ENCODE measurements at places on chromosomes 11 and 22.

GRCh38 chr11:134120143-134120850, 51.4 kb downstream of the JAM3 start:
- DNase-seq: peak; percentile 86

DNA sequence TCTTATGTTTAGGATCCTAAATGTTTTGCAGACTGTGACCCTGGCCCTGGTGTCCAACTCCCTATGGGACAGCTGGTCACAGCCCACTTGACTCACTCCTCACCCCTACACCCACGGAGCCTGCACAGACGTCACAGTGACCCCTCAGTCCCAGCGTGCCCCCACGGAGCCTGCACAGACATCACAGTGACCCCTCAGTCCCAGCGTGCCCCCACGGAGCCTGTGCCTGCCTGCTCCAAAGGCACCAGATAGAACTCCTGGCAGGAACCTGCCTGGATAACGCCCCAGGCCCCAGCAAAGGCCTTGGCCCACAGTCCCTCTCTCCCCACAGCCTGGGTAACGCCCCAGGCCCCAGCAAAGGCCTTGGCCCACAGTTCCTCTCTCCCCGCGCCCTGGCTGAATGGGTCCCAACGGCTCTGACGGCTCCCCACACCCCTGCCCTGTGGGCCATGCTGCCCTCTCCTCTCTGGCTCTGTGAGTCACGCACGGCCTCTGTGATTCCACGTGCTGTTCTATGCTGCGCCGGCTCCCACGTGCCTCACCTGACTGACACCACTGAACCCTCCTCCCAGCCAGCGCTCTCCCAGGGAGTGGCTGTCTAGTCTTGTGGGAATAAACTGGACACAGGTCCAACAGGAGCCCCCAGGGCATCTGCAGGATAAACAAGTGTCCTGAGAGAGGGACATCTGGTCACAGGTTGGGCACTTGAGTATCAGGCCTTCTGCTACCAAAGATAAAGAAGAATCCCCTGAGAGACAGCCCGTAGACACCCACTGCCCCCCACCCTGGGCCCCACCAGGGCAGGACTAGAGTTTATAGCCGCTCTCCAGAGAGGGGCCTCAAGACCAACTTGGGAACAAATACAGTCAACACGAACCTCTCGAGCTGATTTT, 250.3 kb downstream of the BRD1 start:
- no peak for DNase-seq

- DNase-seq: no peak
Measured at GRCh38 chr11:104366321-104366734, 202.4 kb upstream of the PDGFD start.

DNA sequence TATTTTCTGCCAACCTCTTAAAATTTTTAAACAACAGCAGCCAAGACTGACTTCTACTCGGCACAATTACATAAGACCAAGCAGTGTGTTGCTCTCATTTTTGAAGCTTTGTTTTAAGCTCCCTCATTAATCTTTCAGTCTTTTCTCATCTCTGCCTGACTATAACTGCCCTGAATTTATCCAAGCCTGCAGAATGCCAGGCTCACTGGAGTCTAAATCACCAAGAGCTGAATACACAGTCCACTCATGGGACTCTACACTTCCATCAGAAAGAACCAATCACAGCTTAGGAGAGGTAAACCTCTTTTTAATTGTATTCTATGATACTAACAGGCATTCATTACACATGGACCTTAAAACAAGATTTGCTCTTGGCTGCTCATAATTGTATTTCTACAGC, 178.7 kb downstream of the CADM1 start:
- DNase-seq: no peak

DNA sequence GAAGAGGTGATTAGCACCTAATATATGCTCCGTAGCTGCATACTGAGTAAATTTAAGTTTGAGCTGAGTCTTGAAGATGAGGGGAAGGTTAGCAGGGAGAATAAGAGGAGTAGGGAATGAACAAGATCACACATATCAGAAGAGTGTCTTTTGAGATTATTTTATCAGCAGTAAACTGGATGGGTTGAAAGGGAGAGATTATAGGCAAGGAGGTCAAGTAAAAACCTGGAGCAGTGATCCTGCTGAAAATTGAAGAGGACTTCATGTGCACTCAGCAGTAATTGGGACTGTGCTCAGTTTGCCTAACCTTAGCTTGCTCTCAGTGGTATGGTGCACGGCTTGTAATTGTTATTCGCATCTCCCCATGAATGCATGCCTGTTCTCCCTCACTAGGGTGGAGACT, 79.5 kb upstream of the PICALM start:
- no peak for DNase-seq

- no peak for DNase-seq
Measured at GRCh38 chr11:312092-312816, 1.6 kb upstream of the IFITM1 start.

DNA sequence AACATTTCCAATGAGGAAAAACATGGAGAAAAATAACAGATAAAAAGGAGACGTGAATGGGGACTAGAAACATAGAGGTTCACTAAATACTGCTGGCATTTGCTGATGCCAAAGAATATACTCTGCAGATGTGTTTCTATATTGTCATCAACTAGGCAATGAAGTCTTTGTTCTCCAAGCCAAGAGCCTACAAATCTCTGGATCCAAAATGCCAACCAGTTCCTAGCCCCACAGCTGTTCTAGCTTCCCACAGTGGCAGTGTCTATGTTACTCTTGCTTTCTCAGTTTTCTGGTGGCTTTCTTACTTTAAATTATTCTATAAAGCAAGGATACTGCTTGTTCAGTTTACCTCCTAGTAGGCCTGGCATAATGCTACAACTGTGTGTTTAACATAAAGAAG, 977.9 kb upstream of the CCDC90B start:
- no peak for DNase-seq

DNA sequence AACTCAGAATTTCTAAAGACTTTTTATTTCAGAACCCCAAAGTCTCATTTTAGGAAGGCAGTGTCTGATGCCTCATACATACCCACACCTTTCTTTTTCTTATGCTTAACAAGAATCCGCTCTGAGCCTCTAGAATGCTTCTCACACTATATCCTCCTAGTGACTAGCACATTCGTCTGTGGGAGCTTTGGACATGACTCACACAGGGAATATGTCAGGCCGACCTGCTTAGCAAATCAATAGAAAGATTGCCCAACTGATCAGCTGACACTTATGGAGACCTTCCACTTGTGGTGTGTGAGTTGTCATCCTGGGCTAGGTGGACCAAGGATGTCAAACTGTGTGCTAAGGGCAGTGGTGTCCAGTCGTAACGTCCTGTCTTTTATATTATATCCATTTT, 129.9 kb upstream of the TTC12 start:
- peak; percentile 93 for DNase-seq

- no peak for DNase-seq
Measured at GRCh38 chr22:38860283-38861169, 11.5 kb downstream of the CBX6 start.

GRCh38 chr11:119624102-119624615, 104.8 kb downstream of the NECTIN1 start:
- no peak for DNase-seq

GRCh38 chr11:898540-899190, 11.9 kb downstream of the CHID1 start:
- no peak for DNase-seq

- no peak for DNase-seq
Measured at GRCh38 chr11:65141896-65142494, 7.7 kb upstream of the SYVN1 start.

DNA sequence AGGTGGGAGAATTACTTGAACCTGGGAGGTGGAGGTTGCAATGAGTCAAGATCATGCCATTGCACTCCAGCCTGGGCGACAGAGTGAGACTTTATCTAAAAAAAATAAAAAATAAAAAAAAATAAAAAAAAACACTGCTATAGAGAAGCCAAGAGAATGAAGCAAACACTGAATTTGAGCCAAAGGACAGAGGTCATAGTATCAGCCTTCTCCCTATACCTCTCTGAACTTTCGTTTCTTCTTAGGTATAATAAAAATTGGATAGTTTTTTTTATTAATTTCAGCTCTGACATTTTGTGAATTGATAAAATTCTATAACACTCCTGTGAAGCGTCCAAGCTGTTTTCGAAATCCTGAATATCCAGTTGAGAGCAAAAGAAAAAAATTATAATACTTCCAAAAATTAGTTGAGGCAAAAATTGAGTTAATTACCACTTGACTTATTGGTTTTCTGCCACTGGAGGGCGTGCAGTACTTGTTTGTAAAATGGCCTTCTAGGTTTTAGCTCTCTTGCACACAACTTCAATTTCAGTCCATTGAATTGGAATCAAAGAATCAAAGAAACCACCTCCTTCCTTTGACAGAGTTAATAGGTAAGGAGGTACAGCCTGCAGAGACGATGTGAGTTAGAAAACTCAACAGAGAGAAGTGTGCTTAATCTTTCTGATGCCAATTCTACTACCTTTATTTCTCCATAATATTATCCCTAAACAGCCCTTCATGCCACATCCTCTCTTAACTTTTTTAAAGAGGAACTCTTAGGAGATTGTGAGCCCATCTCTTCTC, 143.2 kb downstream of the BBOX1 start:
- no peak for DNase-seq

- no peak for DNase-seq
Measured at GRCh38 chr11:75938543-75938942, 123.5 kb downstream of the UVRAG start.

- no peak for DNase-seq
Measured at GRCh38 chr22:28894334-28894733, 11.0 kb downstream of the ZNRF3 start.

DNA sequence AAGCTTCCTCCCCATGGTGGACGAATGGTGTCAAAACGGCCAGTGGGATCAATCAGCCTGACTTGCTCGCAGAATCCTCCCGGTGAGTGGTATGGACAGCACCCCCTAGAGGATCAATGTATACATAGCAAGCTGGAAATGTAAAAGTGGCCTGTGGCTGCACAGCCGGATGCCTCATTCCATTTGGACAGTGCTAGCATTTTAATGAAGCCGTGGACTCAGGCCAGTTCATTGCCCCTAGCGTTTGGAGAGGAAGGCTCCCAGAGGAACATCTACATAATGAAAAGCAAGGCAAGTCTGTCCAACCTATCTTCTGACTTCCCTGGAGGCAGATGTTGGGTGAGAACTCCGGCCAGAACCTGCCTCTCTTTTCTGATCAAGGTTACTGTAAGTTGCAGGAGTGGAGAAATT, 942.3 kb downstream of the NTM start:
- no peak for DNase-seq

DNA sequence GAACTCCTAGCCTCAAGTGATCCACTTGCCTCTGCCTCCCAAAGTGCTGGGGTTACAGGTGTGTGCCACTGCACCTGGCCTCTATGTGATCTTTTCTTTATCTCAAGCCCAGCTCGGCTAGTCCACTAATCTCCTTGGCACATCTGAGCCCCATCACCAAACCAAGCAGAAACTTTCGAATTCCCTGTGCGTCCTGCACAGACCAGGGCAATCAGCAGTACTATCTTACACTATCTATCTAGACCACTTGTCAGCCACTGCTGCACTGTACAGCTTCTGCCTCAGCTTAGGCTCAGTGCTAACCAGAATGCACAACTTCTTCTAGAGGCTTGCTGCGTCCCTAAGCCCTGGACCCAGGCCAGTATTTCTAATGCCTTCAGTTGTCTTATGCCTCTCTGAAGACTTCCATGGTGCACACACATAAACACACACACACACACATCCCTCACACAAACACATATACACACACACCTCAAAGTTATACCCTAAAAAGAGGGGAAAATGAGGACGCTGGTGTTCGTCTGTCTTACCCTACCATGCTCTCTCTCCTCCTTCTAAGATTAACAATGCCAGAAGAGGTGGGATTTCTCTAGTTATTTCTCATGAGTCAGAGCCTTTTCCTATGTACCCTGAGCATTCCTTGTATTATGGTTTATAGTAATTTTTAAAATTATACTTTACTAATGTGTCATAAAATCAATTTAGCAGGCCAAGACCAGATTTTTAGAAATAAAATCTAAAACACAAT, 59.3 kb upstream of the FAM181B start:
- DNase-seq: no peak

GRCh38 chr11:106503901-106504300, 426.4 kb downstream of the AASDHPPT start:
- no peak for DNase-seq

- no peak for DNase-seq
Measured at GRCh38 chr11:67379061-67380058, 6.0 kb upstream of the CLCF1 start.

DNA sequence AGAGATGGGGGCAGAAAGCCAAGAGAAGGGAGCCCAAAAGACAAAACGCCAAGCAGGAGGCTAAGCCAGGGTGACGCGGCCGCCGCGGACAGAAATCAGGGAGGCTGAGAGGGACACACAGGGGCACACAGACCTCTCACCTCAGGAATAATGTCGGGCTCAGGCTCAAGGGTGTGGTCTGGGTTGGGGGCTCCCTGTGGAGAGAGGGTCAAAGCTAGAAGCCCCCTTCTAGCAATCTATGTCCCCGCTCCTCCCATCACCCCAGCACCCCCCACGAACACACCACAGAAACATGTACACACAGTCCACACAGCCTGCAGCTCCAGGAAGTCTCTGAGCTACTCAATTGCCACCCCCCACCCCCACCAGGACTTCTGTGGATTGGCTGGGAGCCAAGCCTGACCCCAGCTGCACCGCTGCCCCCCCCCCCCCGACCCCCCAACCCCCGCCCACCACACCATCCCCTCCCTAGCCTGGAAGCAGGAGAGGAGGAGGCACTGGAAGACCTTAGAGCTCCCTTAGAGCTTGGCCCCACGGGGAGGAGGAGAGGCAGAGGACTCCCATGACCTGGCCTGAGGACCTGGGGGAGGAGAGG, 6.9 kb downstream of the BCL9L start:
- DNase-seq: no peak

DNA sequence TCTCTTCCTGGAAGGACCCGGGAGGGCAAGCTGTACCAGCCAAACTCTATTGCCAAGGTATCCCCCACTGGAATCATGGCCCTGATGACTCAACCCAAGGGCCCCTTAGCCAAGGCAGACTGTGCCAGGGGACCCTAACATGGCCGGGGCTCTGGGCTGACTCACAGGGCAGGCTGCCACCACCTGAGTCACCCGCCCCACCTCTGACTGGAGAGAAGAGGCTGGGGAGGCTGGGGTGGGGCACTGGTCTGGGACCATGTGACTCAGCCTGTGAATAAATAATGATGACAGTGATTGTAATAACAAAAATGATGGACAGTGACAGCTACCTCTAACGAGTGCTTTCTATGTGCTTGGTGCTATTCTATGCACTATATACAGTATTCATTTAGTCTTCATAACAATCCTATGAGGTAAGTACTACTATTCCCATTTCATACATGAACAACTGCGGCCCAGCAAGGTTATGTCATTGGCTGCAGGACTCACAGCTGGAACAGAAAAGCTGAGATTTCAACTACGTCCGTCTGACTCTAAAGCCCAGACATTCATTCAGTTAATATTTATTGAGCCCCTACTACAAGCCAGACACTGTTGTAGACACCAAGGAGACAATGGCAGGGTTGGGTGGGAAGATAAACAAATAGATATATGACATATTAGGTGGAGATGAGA, 84.2 kb downstream of the FBXO7 start:
- no peak for DNase-seq

DNA sequence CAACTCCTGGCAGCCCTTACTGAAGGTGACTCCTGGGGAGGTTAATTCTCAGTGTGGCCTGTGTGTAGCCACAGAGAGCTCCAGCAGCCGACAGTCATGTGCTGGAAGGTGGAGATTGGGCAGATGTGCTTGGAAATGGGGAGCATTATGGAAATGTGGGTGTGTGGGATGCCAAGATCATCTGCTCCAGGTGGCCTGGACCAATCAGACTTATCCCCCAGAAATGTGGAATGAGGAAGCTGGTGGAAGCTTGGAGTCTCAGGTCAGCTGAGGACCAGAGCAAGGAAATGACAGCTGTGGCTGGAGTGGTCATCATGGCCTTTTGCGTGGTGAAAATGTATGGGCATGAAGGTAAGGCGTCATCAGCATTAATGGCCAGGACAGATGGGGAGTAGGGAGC, 234.0 kb downstream of the MIAT start:
- no peak for DNase-seq
